Right cardiac atrium (tissue), 5 donors: ENCODE measurements at places on chromosomes 3 and 15.

DNA sequence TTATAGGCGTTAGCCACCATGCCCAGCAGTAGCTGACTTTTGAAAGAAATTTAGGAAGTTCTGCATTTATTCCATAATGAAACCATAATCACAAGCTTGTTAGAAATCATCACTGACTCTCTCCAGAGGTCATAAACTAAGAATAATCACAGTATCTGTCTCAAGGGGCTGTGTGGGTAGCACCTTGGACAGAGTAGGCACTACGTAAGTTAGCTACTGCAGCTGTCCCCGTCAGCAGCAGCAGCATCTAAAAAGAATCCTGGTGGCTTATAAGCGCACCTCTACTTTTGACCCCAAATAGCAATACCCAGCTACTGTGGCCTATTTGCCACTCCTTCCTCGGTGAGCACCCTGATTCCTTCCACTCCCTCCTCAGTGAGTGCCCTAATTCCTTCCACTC lies 57.8 kb upstream of the RPL35A start:
- DNase-seq = no peak

DNA sequence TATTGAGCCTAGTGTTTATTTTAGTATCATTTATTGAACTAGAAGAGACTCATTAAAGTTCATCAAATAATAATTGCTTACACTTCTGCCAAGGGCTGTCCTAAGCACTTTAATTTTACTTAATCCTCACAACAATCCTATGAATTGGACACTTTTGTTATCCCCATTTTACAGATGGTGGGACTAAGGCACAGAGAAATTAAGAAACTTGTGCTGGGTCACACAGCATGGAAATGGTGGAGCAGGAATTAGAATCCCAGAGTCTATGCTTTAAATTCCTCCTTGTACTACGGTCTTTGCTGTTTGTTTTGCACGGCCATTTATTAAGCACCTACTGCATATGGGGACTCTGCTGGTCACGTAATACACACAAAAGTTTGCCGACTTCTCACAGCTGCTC lies 7.9 kb downstream of the ATP2B2 start:
- DNase-seq = no peak

DNA sequence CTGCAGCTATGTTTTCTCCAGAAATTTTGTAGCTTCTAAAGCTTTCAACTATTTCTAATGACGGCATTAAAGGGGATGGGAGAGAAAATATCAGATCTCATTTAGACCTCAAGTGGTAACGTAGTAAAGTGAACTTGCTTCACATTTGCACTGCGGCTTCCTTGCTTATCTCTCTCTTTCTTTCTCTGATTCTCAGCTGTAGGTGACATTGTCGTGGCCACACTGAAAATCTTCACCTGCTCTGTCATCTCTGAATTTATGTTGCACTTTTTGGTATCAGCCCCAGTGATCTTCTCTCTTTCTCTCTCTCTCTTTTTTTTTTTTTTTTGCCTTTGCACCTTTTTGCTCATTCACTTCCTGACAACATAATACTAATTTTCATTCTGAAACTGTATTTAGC lies 254.1 kb upstream of the SATB1 start:
- no peak for DNase-seq

- DNase-seq = peak; percentile 19
Measured at GRCh38 chr15:39404767-39405181, 176.1 kb upstream of the THBS1 start.

GRCh38 chr3:7562892-7563291 lies 702.0 kb downstream of the GRM7 start:
- no peak for DNase-seq

DNA sequence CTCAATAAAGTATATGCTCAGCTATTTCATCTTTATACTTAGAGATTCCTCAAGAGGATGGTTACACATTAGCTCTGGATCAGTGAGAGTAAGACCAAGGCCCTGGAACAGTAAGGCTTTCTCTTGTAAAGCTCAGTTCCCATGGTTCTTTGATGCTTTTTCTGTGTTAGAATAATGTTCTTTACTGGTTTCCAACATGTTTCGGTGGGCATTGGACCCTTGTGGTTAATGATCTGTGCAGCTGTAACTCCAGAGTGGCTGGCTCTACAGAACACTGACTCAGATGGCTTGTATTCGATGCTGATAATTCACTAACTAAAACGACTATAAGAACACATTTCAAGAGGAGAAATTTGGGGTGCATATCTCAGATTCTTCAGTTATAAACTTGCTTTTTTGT lies 114.7 kb downstream of the AKAP13 start:
- DNase-seq = no peak

- no peak for DNase-seq
Measured at GRCh38 chr3:35602395-35602936, 36.9 kb upstream of the ARPP21 start.

GRCh38 chr3:46416125-46416810 lies 9.2 kb downstream of the CCRL2 start:
- DNase-seq = no peak

DNA sequence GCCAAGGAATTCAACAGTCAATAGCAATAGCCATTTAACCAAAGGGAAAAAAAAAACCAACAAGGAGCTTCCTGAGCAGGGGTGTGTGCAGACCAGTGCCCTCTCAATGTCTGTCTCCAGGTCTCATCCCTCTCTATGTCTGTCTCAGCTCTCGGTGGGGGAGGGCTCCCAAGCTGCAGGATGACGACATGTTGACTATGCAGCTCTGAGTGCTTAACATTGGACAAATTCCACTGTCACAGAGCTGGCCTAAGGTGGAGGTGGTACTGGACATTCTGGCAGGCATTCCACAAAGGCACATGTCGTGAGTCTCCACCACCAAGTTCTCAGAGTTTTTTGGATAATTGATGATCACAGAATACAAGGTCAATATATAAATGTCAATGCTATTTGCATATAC lies 2.0 kb upstream of the CAPN7 start:
- DNase-seq = no peak

DNA sequence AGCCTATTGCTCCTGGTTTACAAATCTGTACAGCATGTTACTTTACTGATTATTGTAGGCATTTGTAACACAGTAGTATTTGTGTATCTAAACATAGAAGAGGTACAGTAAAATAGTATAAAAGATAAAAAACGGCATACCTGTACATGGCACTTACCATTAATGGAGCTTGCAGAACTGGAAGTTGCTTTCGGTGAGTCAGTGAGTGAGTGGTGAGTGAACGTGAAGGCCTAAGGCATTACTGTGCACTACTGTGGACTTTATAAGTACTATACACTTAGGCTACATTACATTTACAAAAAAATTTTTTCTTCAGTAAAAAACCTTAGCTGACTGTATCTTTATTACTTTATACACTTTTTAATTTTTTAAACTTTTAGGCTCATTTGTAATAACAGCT lies 90.9 kb downstream of the RAP2B start:
- DNase-seq = no peak

DNA sequence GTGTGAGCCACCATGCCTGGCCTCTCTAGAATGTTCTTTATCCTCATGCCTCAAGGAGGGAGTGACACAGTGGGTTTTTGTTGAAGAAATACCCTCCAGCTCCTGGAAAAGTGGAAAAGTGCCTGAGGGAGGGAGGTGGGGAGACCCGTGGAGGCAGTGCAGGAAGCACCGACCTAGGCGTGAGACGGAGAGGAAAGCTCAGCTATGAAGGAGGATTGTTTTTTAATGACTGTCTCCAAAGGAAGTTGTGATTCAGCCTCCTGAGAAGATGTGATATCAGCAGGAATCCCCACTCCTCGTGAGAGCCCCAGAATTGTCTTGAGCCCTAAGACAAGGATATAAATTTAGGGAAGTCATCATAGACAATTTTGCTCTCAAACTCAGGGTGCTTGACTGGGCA lies 21.7 kb downstream of the RPLP1 start:
- no peak for DNase-seq

DNA sequence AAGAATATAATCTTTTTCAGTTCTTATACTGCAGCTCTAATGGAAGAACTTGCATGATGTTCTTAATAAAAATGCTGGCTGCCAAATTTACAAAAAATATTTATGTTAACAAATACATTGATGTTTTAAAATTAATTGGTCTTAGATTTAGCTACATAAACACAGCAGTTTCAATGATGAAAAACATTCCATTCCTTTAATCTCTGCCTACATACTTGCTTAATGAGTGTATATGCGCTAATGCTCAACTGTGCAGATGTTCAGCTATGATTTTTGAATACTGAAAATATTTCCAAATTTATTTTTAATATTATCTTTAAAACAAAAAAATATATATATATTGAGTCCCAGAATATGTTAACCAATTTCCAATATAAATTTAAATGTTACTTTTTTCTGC lies 867.4 kb downstream of the ROBO1 start:
- DNase-seq = no peak

DNA sequence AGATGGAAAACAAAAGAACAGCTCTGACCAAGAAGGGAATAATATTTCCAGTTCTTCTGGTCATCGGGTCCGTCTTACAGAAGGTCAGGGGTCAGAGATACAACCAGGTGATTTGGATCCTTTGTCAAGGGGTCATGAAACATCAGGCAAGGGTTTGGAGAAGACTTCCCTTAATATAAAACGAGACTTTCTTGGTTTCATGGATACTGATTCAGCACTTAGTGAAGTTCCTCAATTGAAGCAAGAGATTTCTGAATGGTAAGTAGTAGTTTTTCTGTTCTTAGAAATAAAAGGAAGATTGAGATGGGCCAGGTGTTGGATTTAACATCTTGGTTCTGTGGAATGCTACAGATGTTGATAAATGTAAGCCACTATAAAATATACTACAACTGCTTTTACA lies 9.5 kb downstream of the MGA start:
- no peak for DNase-seq

GRCh38 chr3:122730240-122730639 lies 49.6 kb downstream of the PARP14 start:
- no peak for DNase-seq

- DNase-seq = no peak
Measured at GRCh38 chr3:10702961-10703740, 112.9 kb upstream of the SLC6A11 start.

- no peak for DNase-seq
Measured at GRCh38 chr3:48088056-48088748, 72.0 kb upstream of the MAP4 start.

- DNase-seq = no peak
Measured at GRCh38 chr15:70523616-70524015, 239.7 kb downstream of the UACA start.

GRCh38 chr3:8709287-8709686 lies 24.3 kb upstream of the CAV3 start:
- no peak for DNase-seq

GRCh38 chr15:85011160-85011571 lies 29.5 kb downstream of the PDE8A start:
- DNase-seq = no peak

DNA sequence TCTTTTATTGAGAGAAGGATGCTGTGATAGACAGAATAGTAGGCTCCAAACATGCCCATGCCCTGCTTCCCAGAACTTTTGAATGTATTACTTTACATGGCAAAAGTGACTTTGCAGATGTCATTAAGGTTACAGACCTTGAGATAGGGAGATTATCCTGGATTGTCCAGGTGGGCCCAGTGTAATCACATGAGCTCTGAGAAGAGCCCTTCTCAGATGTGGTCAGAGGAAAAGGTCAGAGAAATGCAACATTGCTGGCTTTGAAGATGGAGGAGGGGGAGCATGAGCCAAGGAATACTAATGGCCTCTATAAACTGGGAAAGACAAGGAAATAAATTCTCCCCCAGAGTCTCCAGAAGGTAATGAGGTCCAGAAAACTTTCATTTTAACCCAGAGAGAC lies 45.8 kb upstream of the LYZL4 start:
- no peak for DNase-seq

- DNase-seq = no peak
Measured at GRCh38 chr3:172680684-172681083, 30.2 kb downstream of the NCEH1 start.

- DNase-seq = no peak
Measured at GRCh38 chr15:75985971-75986370, 26.3 kb downstream of the NRG4 start.

DNA sequence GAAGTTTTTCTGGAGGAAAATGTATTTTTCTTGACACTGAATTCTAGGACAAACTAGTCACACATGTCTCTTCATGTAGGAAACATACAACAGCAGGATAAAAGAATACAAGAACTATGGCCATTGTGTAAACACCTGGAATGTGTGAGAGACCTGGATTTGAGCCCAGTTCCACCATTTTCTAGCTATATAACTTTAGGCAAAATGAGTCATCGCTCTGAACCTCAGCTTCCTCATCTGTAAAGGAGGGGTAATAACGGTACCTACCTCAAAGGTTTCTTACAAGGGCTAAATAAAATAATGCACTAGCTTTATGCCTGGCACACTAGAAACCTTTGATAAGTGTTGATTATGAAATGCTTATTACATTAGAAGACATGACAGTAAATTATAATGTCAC lies 57.8 kb downstream of the RIOX2 start:
- no peak for DNase-seq

DNA sequence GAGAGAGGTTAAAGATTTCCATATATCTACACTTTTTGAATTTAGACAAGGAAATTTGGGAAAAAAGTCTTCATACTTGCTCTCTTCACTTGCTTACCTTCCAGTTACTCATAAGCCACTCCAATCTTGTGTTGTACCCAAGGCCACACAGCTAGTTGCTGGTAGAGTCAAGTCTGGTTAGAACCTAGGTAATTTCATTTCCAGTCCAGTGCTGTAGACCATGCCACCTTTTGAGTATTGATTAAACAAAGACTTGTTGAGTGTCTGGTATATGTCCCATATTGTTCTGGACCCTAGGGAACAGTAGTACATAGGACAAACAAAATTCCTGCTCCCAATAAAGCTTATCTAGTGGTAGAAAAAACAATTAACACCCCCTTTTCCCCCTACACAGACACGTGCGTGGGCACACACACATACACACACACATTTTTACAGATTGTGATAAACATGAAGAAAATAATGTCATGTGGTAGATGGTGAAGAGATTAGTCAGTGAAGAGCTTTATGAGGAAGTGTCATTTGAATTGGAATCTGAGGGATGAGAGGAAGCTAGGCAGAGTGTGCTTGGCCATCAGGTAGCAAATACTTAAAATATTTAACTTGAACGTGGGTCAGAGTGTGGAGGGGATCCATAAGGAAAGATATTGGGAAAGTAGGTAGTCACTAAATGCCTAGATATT lies 2.1 kb downstream of the CMC1 start:
- DNase-seq = no peak
